ENCODE measurements at places on chromosomes 4 and X.

GRCh38 chr4:96170198-96170597 lies 330.3 kb downstream of the PDHA2 start:
- DNase-seq: peak; percentile 1
- H3K4me3 ChIP-seq: no peak overlapping the region
- no peak overlapping the region for H3K27ac ChIP-seq
- no peaks in the 10 kb centered on the region for H3K4me1 ChIP-seq

GRCh38 chrX:65695849-65696449 lies 28.5 kb downstream of the MSN start:
- H3K36me3 ChIP-seq: peaks cover 43% of the 10 kb centered on the region
- no peaks in the 10 kb centered on the region for H3K27me3 ChIP-seq
- DNase-seq: no peak
- peak overlapping the region; percentile 64 for H3K4me3 ChIP-seq
- H3K4me1 ChIP-seq: peaks cover 96% of the 10 kb centered on the region
- peak overlapping the region; percentile 95 for H3K27ac ChIP-seq

DNA sequence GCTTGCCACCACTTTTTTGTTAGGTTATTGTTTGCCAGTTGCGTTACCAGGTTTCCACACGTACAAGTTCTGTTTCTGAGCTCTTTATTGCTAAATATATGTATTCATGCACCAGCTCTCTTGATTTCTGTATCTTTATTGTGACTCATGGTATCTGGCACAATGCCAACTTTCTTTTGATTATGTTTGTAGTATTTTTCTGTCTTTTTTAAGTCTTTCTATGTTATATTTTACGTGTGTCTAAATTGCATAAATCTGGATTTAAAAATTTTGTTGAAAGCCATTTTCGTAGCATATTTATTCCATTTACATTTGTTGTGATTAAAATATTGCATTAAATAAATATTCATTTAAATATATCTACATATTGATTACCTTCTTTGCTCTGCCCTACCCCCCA lies 73.8 kb downstream of the KDM6A start:
- no peak overlapping the region for H3K27ac ChIP-seq
- no peak for DNase-seq
- no peaks in the 10 kb centered on the region for H3K27me3 ChIP-seq
- peaks cover 30% of the 10 kb centered on the region for H3K4me1 ChIP-seq
- H3K4me3 ChIP-seq: no peak overlapping the region

DNA sequence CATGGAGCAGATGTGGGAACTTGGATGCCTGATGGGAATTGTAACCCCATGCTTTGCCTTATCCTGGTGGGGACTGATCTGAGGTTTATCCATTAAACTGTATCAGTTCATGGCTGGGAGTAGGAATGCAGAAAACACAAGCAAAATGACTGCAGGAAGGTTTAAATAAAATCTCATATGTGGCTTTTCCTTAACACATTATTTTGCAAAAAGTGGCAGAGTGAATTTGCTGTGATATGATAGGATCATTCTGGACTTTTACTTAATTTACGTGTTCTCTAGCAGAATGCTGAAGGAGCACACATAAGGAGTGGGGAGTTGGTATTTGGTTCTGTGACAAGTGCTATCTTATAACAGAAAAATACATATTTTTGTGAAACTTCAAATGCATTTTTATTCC lies 34.8 kb downstream of the REPS2 start:
- DNase-seq: no peak
- no peak overlapping the region for H3K27ac ChIP-seq
- no peaks in the 10 kb centered on the region for H3K36me3 ChIP-seq
- no peak overlapping the region for H3K4me3 ChIP-seq

GRCh38 chr4:113452868-113453620 lies 308.5 kb downstream of the CAMK2D start:
- no peaks in the 10 kb centered on the region for H3K27me3 ChIP-seq
- peak overlapping the region; percentile 10 for H3K27ac ChIP-seq
- peaks cover 46% of the 10 kb centered on the region for H3K36me3 ChIP-seq
- peaks cover 16% of the 10 kb centered on the region for H3K4me1 ChIP-seq
- no peak overlapping the region for H3K4me3 ChIP-seq
- DNase-seq: no peak

DNA sequence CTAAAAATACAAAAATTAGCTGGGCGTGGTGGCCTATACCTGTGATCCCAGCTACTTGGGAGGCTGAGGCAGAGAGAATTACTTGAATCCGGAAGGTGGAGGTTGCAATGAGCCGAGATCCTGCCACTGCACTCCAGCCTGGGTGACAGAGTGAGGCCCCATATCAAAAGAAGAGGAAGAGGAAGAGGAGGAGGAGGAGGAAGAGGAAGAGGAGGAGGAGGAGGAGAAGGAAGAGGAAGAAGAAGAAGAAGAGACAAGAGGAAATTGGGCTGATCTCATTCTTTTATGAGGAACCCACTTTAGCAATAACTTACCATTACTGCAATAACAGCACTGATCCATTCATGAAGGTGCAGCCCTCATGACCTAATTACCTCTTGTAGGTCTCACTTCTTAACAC lies 138.9 kb upstream of the GIMD1 start:
- no peaks in the 10 kb centered on the region for H3K36me3 ChIP-seq
- H3K27ac ChIP-seq: no peak overlapping the region
- peaks cover 4% of the 10 kb centered on the region for H3K27me3 ChIP-seq
- no peaks in the 10 kb centered on the region for H3K4me1 ChIP-seq
- H3K4me3 ChIP-seq: no peak overlapping the region
- no peak for DNase-seq

- peaks cover 34% of the 10 kb centered on the region for H3K36me3 ChIP-seq
- H3K4me1 ChIP-seq: peaks cover 39% of the 10 kb centered on the region
- H3K27ac ChIP-seq: peak overlapping the region; percentile 1
- H3K27me3 ChIP-seq: no peaks in the 10 kb centered on the region
Observed at GRCh38 chr4:128841402-128841801, 31.9 kb downstream of the JADE1 start.

DNA sequence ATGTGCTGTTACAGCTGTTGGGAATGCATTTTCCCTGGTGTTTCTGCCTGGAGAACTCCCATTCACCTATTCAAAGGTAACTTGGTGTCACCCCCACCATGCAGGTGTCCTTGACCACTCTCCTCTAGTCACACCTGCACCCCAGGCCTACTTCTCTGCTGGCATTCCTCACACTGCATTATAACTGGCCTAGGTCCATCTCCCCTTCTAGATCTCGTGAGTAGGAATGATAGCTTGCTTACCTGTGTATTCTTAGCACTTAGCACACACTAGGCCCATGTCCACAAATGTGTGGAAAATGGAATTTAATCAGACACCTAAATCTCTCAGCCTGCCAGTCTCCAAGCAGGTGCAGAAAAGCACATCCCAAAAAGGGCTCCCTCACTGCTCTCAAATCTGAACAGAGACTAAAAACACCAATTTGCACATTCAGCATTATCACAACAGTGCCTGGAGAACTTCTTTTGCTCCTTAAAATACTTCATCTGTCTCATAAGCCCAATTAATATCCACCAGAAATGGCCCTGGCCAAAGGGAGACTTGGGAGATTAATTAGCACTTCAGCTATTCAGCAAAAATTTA lies 18.3 kb downstream of the SCD5 start:
- DNase-seq: no peak
- no peak overlapping the region for H3K4me3 ChIP-seq
- no peaks in the 10 kb centered on the region for H3K4me1 ChIP-seq

GRCh38 chr4:25209702-25210101 lies 24.1 kb upstream of the PI4K2B start:
- no peak overlapping the region for H3K27ac ChIP-seq
- no peaks in the 10 kb centered on the region for H3K4me1 ChIP-seq
- DNase-seq: no peak
- no peak overlapping the region for H3K4me3 ChIP-seq
- no peaks in the 10 kb centered on the region for H3K36me3 ChIP-seq

- peaks cover 3% of the 10 kb centered on the region for H3K27me3 ChIP-seq
- no peak overlapping the region for H3K4me3 ChIP-seq
- H3K27ac ChIP-seq: peak overlapping the region; percentile 7
- DNase-seq: no peak
Observed at GRCh38 chr4:121977251-121978171, 25.7 kb upstream of the TRPC3 start.

DNA sequence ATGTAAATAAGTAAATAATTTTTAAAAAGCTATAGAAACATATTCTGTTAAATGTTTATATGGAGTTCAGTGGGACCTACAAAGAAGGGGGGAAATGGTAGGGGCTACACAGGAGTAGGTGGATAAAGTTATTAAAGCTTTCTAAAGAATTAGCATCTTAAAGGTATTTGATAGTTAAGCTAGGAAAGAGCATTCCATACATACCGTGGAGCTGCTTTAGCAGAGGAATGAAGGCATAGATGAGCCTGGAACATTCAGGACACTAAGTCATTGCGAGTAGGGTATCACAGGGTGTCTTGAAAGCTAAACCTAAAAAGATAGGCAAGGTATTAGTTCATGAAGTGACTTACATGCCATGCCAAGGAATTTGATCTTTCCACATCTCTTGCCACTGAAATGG lies 60.4 kb downstream of the SLC10A6 start:
- no peaks in the 10 kb centered on the region for H3K27me3 ChIP-seq
- DNase-seq: no peak
- H3K27ac ChIP-seq: no peak overlapping the region
- no peaks in the 10 kb centered on the region for H3K4me1 ChIP-seq
- no peaks in the 10 kb centered on the region for H3K36me3 ChIP-seq

- no peaks in the 10 kb centered on the region for H3K4me1 ChIP-seq
- H3K4me3 ChIP-seq: no peak overlapping the region
- H3K27ac ChIP-seq: no peak overlapping the region
- no peaks in the 10 kb centered on the region for H3K36me3 ChIP-seq
- DNase-seq: no peak
Observed at GRCh38 chr4:5209862-5210261, 158.6 kb downstream of the STK32B start.

- H3K4me3 ChIP-seq: no peak overlapping the region
- no peak overlapping the region for H3K27ac ChIP-seq
- DNase-seq: no peak
Observed at GRCh38 chr4:12583275-12583674, 900.9 kb downstream of the RAB28 start.

GRCh38 chr4:110091434-110092140 lies 106.8 kb downstream of the ELOVL6 start:
- H3K27me3 ChIP-seq: no peaks in the 10 kb centered on the region
- peaks cover 2% of the 10 kb centered on the region for H3K36me3 ChIP-seq
- H3K4me3 ChIP-seq: no peak overlapping the region
- DNase-seq: no peak

DNA sequence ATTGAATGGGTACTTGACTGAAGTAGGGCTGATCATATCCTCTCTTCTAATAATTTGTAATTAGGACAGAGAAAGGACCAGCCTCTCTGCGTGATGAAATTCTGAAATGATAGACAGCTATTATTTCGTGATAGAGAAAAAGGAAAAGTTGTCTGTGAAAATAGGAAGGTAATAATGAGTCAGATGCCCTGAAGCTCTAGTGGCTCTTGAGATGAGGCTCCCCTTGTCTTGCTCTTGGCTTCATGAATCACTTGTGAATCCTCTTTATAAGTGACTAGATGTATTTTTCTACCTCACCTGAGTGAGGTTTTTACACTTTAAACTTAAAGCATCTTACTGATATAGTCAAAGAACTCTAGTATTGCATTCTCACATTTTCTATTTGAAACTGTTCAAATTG lies 888.9 kb downstream of the PCDH18 start:
- no peaks in the 10 kb centered on the region for H3K36me3 ChIP-seq
- no peaks in the 10 kb centered on the region for H3K27me3 ChIP-seq
- no peak for DNase-seq
- H3K27ac ChIP-seq: no peak overlapping the region

DNA sequence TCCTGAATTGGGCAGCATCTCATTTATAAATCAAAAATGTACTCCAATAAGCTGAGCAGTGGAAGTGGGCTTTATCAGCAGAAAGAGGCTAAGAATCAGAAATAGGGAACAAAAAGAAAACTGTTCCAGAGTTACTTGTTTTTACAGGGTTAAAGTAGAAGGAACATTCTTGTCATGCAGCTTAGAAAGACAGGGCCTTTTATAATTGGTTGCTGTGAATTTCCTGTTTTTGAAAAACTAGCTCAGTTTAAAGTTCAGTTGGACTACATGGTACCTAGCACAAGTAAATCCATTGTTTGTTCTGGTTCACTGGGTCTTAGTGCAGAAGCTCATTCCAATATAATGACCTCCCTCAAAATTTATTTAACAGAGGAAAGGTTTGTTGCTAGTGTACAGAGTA lies 200.8 kb downstream of the GRIA2 start:
- no peak overlapping the region for H3K4me3 ChIP-seq
- no peak for DNase-seq
- no peaks in the 10 kb centered on the region for H3K4me1 ChIP-seq
- H3K27ac ChIP-seq: no peak overlapping the region
- no peaks in the 10 kb centered on the region for H3K36me3 ChIP-seq
- no peaks in the 10 kb centered on the region for H3K27me3 ChIP-seq

DNA sequence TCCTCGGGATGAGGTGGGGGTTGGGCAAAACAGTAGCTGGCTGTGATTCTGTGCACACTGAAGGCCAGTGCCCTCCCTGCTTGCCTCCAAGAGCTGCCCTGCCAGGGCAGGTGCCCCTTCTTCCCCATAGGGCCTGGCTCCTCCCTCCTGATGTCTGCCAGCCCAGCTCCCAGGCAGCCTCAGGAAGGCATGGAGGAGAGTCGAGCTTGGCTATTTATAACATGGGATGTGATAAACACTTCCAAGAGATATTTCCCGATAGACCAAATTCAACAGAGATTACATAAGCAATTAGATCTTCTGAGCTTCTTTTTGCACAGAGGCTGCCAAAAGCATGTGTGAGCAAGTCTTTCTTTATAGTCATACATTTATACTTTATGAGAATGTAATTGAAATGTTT lies 45.3 kb upstream of the PJA1 start:
- no peak overlapping the region for H3K4me3 ChIP-seq
- no peaks in the 10 kb centered on the region for H3K36me3 ChIP-seq
- no peaks in the 10 kb centered on the region for H3K4me1 ChIP-seq
- H3K27me3 ChIP-seq: no peaks in the 10 kb centered on the region
- DNase-seq: no peak
- H3K27ac ChIP-seq: no peak overlapping the region

GRCh38 chr4:169315530-169316343 lies 45.0 kb upstream of the SH3RF1 start:
- H3K27ac ChIP-seq: no peak overlapping the region
- H3K27me3 ChIP-seq: peaks cover 5% of the 10 kb centered on the region
- H3K4me3 ChIP-seq: no peak overlapping the region

DNA sequence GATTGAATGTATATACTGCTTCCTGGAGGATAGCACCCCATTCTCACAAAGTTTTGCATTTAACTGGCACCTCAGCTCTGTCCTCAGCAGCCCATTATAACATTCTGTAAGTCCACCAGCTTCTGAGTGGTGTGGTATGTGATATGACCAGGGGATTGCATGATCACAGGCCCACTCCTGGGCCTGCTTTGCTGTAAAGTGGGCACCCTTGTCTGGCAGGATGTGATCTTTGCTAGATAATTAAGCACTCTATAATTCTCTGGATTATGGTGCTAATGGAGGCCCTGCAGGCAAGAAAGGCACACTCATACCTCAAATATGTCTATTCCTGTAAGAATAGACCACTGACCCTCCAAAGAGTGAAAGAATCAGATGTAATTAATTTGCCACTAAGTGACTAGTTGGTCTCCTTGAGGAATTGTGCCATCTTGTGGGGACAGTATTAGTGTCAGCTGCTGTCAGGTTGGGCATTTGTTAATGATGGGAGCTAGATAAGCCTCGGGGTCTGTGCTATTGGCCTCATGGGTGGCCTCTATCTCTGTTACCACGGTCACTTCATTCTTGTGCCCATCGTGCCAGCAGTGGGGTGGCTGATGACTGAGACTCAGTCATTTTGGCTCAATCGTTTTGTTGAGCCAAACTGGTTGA lies 2.2 kb upstream of the CFI start:
- H3K27ac ChIP-seq: no peak overlapping the region
- no peaks in the 10 kb centered on the region for H3K27me3 ChIP-seq
- no peak overlapping the region for H3K4me3 ChIP-seq
- H3K36me3 ChIP-seq: no peaks in the 10 kb centered on the region
